ENCODE measurements at places on chromosomes 6 and 20.

DNA sequence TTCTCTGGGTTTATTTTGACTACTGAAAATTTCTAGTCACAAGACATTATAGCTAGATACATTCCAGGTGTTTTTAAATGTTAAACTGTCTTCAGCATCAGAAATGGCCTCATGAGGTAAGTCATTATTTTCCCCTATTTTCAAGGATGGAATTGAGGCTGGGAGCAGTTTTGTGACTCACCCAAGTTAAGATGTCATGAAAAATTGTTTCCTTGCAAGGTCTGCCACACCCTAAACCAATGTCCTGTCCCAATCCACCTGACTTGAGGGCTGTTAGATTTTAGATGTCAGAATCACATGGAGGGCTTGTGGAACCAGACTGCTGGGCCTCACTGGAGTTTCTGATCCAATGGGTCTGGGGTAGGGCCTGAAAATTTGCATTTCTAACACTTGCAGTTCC lies 16.9 kb downstream of the SLC22A3 start:
- DNase-seq: no peak

GRCh38 chr6:9593554-9593953 lies 821.3 kb downstream of the TFAP2A start:
- DNase-seq: no peak

- DNase-seq: no peak
These were observed 113.4 kb downstream of the EYA2 start for GRCh38 chr20:47007826-47008655.

- no peak for DNase-seq
These were observed 39.5 kb upstream of the BEND3 start for GRCh38 chr6:107154801-107155160.

DNA sequence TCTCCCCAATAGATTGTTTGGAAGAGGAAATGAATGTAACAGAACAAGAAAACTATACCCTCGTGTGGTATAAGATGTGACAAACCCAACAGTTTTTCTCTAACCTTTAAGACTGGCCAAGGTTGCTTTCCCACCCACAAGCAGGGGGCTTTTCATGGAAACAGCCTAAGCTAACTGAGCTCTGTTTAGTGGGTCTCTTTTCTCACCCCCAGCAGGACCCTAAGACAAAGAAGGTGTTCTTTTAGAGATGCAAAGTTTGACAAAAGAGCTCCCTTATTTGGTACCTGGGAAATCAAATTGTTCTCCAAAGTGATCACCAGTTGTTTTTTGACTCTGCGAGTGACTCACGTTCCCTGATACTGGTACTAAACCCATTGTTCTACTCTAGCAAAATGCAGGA lies 59.1 kb downstream of the MBOAT1 start:
- no peak for DNase-seq

- DNase-seq: no peak
These were observed 4.3 kb downstream of the UST start for GRCh38 chr6:148750838-148751792.

DNA sequence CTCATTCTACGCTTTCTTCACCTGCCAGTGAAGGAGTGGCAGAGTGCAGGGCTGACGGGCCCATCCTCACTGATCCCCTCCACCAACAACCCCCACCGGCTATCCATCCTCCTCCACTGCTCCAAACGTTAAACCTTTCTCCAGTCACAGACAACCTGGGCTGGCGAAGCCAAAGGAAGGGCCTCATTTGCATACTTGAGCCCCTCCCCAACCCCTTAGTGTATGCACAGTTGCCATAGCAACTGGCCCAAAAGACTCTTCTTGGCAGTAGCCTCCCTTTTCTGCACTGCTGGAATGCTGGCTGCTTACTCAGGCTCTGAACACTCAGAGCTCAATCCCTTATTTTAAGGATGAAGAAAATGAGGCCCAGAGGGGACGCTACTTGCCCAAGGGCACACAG lies 130.3 kb downstream of the GRM4 start:
- no peak for DNase-seq

DNA sequence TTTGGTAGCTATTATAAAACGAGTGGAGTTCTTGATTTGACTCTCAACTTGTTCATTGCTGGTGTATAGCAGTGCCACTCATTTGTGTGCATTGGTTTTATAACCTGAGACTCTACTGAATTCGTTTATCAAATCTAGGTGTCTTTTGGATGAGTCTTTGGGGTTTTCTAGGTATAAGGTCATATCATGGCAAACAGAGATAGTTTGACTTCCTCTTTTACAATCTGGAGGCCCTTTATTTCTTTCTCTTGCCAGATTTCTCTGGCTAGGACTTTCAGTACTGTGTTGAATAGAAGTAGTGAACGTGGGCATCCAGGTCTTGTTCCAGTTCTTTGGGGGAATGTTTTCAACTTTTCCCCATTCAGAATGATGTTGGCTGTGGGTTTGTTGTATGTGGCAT lies 38.8 kb downstream of the SUMO4 start:
- no peak for DNase-seq

DNA sequence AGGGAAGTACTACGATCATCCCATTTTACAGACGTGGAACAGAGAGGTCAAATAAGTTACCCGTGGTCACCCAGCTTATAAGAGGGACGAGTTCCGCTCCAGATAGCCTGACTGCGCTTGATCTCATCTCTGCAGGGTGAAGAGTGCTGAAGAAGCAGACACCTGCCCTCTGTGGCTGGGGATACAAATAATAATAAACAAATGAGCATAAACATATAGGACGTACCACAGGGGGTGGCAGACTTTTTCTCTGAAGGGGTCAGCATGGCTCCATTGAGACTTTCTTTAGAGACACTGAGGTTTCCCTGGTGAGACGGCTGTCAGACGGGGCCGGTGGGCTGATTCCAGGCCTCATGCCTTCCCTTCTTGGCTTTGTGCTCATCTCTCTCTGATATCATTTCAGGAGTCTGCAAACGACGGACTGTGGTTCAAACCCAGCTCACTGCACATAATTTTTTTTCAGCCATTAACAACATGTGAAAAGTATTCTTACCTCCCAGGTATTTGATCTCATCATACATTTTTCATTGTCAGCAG lies 47.1 kb downstream of the IRF4 start:
- DNase-seq: no peak

DNA sequence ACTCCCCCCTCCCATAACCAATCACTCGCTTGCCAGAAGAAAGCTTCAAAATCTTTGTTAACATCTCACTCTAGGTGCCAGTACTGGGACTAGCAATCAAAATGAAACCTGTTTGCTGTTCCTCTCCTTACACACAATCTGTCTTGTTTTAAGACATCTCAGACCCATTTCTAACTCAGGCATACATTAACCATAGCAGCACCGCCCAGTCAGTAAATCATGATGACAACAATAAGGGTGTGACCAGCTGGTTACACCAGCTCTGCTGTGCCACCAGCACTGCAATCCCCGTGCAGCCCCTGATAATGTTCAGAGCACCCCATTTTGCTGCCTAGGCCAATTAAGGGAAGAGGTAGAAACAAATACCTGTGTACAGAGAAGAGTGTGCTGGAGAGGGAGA lies 185.2 kb upstream of the TAB2 start:
- DNase-seq: no peak

DNA sequence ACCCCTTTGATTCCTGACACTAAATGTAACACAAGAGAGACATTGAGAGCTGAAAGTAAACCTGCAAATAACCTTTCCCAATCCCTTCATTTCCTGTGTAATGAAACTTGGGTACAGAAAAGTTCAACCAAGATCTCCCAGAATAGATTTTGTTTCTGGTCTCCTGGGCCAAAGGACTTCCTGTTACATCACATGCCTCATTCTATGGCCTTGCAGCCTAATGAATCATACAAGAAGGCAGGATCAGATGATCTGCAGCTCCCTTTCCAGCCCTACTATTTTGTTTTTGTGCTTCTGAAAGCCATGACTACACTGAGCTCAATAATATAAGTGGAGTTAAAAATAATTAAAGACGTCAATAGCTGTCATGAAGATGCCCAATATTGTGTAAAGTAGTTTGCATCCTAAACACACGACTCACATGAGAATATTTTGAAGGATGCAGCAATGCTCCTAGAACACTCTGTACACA lies 73.4 kb upstream of the NOX3 start:
- no peak for DNase-seq

DNA sequence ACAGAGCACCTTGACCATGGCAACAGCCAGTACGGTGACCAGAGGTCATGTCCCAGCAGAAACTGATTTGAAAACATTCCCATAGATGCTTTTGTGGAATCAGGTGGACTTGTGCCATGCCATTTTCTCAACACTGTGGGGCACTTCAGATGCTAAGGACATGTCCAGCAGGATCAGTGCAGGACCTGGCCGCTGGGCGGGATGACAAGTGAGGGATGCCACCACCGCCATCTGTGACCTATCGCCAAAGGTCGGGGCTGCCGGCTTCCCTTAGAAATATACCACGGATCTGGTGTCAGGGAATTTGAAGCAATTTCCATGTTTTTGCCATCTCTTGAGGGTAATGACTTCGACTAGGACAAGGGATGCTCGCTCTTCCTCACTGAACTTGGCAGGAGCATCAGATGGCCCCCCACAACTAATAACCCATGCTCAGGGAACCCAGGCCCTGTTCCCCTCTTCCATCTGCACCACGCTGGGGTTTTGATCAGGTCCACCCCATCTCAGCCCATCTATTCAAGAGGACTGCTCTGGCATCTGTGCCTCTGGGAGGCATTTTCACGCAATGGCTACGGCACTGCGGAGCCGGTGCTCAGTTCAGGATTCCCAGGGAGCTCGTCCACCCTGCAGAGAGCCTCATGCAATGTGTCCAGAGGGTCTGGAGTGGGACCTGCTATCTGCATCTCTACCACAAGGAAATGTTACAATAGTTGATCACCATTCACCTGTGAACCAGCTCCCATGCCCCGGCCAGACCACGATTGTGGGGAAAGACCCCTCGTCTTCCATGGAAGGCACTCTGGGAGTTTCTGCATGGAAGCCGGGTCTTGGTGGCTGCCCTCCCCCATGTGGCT lies 302.6 kb downstream of the TAF4 start:
- DNase-seq: no peak

DNA sequence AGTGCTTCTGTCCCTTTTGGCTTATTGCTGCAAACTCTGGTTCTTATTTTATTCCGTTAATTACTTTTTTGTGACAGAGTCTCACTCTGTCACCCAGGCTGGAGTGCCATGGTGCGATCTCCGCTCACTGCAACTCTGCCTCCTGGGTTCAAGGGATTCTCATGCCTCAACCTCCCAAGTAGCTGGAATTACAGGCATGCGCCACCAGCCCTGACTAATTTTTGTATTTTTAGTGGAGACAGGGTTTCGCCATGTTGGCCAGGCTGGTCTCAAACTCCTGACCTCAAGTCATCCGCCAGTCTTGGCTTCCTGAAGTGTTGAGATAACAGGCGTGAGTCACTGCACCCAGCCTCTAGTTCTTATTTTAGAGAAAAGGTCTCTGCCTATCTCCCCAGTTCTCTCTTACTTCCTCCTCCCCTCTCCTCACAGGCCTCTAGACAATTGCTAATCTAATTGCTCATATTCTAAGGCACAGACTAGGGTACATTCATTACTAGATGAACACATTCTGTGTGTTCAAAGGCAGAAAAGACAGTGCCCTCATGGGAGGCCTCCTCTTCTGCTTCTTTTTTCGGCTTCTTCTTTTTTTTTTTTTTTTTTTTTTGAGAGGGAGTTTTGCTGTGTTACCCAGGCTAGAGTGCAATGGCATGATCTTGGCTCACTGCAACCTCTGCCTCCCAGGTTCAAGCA lies 27.0 kb downstream of the EDEM2 start:
- no peak for DNase-seq

DNA sequence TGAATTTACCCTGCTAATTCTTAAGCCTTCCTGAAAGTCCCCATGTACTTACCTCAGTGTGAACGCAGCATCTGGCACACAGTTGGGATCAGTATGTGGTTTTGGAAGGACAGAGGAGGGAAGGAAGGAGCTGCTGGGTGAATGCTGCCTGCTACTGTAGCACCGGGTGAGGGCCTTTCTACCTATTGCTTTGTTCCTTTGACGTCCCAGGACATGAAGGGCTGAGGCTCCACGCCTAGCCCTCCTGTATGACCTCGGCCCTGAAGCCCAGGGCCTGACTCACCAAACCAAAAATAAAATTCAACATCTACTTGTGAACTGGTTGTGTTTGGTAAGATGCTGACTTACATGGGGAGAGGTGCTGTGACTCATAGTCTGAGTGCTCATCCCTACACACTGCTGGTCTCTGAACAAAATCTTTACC lies 51.1 kb downstream of the ARID1B start:
- DNase-seq: peak; percentile 47

DNA sequence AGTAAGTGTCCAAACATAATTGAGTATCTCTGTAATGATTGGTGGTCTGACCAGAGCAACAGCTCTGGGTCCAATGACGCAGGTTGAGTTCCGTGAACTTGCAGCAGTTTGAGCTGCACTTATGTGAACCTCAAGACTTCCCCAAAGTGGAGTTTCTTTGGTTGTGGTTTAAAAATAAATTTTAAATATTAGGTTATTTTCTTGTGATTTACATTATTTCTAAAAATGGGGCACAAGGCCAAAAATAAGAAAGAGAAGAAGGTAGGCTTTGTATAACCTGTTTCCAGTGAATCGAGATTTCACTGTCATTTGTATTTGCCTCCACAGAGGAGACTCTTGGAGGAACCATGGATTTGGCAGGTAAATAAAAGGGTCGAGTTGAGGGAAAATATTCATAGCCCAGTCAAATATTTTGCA lies 166.4 kb upstream of the ZNF217 start:
- no peak for DNase-seq

DNA sequence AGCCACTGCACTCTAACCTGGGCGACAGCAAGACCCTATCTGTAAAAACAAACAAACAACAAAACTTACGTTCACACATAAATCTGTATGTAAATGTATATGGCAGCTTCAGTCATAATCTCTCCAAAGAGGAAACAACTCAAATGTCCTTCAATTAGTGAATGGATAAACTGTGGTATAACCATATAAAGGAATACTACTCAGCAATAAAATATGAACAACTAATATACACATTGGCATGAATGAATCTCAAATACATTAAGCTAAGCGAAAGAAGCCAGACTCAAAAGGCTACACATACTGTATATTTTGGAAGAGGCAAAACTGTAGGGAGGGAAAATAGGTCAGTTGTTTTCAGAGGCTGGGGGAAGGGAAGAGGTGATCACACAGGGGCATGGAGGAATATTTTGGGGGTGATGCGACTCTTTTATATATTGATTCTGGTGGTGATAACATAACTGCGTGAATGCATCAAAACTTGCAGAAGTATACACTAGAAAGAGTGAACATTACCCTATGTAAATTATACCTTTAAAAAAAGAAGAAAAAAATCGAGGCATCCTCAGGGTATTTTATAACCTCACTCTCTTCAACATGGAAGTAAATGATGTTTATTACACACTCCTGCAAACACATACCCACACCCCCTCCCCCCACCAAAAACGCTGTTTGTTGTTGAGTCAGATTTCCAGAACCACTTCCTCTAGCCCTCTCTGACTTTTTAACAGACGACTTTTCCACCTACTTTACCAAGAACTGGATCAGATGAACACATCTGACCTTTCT lies 115.2 kb upstream of the RNF24 start:
- no peak for DNase-seq

DNA sequence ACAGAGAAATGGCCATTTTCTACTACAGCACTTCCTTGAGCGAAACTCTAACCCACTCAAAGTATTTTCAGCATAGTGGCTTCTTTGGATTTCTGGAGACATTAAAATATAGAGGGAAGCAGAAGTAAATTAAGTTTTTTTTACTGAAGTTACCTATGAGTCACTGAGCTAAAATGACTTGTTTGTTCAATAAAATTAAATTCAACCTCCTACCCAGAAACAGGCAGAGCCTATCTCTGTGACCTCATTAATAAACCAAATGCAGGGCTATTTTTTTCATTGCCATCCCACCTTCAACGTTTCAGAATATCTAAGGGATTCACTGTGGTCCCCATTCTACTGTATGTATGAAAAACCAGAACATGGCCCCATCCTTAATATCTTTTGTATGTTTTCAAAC lies 133.0 kb downstream of the MTFR2 start:
- DNase-seq: no peak

GRCh38 chr6:23006656-23007055 lies 437.3 kb downstream of the HDGFL1 start:
- DNase-seq: no peak
